ENCODE measurements at places on chromosomes 16 and 17. TPM values are rescaled to one million over a fixed set of nuclear protein-coding genes. Genes with fewer than 3 reads are reported as not detected.

Gene SOX9
- total RNA-seq = 45.2 TPM

Gene GNAO1
- total RNA-seq = 5.5 TPM

Gene OR3A3
- total RNA-seq = not detected

DNA sequence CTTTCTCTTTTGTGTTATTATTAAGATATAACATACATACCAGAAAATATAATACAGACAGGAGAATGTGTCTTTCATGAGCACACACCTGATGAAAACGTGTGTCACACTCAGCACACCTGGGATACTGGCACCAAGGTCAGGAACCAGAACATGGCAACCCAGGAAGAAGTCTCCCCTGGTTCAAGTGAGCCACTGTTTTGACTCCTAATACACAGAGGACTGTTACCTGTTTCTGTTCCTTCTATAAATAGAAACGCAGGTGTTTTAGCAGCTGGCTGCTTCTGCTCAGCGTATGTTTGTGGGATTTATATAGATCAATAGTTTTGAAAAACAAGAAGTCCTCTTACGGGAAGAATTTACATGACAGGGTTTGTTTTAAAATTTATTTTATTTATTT lies 3.5 kb downstream of the SEC14L1 start:
- H3K27me3 ChIP-seq = no peaks in the 10 kb centered on the region
- no peak overlapping the region for H3K27ac ChIP-seq
- peak overlapping the region; percentile 12 for H3K4me3 ChIP-seq
- peaks cover 25% of the 10 kb centered on the region for H3K36me3 ChIP-seq
- no peak for DNase-seq

GRCh38 chr16:30996324-30996984 lies 11.4 kb downstream of the HSD3B7 start:
- H3K4me1 ChIP-seq = peaks cover 36% of the 10 kb centered on the region
- no peaks in the 10 kb centered on the region for H3K36me3 ChIP-seq
- peak overlapping the region; percentile 50 for H3K4me3 ChIP-seq
- no peaks in the 10 kb centered on the region for H3K27me3 ChIP-seq
- DNase-seq = no peak
- peak overlapping the region; percentile 73 for H3K27ac ChIP-seq

- peaks cover 6% of the 10 kb centered on the region for H3K4me1 ChIP-seq
- no peaks in the 10 kb centered on the region for H3K36me3 ChIP-seq
- H3K27me3 ChIP-seq = no peaks in the 10 kb centered on the region
- DNase-seq = no peak
- no peak overlapping the region for H3K4me3 ChIP-seq
- no peak overlapping the region for H3K27ac ChIP-seq
Measured at GRCh38 chr16:78216166-78216745, 116.8 kb downstream of the WWOX start.

GRCh38 chr16:73106329-73107034 lies 58.6 kb upstream of the ZFHX3 start:
- no peaks in the 10 kb centered on the region for H3K4me1 ChIP-seq
- no peak overlapping the region for H3K27ac ChIP-seq
- no peaks in the 10 kb centered on the region for H3K36me3 ChIP-seq
- peaks cover under 1% of the 10 kb centered on the region for H3K27me3 ChIP-seq
- no peak for DNase-seq

DNA sequence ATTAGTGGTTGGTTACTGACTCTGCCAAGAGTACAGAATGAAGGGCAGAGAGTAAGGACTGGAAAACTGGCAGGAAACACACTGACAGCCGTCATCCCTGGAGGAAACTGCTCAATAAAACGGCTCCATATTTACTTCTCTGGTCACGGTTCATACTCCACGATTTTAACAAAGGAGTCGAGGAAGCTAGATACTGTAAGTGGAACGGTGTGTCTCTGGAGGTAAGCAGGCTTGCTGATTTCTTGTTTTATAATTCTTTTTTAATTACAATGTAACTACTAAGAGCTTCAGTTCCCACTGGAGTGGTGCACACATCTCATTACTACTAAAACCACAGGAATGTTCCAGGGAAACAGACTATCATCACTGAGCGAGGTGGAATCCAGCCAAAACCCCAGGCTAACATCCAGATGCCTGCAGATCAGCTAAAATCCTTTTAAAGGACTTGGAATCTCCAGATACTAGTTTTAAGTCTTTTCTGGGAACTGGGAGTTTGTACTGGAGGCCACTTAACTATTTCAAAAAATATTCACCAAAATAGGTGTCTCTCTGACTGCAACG lies 17.8 kb downstream of the SERPINF1 start:
- H3K4me3 ChIP-seq = no peak overlapping the region
- H3K27me3 ChIP-seq = no peaks in the 10 kb centered on the region
- peaks cover 67% of the 10 kb centered on the region for H3K4me1 ChIP-seq
- H3K27ac ChIP-seq = peak overlapping the region; percentile 98

DNA sequence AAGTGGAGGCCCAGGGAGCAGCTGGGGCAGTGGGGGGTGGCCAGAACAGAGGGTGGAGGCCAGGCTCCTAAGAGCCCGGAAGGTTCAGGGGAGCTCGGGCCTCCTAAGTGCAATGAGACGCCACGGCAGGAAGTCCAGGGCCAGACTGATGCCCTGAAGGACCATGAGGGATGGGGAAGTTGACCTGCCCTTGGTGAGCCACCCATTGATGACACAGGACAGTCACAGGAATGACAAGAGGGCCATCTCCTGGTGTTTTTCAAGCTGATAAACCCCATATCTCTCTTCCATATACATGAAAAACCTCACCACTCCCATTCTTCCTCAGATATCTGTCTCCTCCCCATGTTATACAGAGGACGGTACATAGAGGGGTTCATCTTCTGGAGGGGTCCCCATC lies 5.8 kb upstream of the MRPL58 start:
- H3K4me3 ChIP-seq = no peak overlapping the region
- no peak for DNase-seq
- peaks cover 14% of the 10 kb centered on the region for H3K4me1 ChIP-seq
- no peaks in the 10 kb centered on the region for H3K27me3 ChIP-seq

- H3K27ac ChIP-seq = no peak overlapping the region
- no peak overlapping the region for H3K4me3 ChIP-seq
- H3K36me3 ChIP-seq = no peaks in the 10 kb centered on the region
- H3K27me3 ChIP-seq = no peaks in the 10 kb centered on the region
- no peaks in the 10 kb centered on the region for H3K4me1 ChIP-seq
Measured at GRCh38 chr16:65154321-65154720, 32.5 kb upstream of the CDH11 start.

GRCh38 chr17:17141860-17142552 lies 64.1 kb downstream of the PLD6 start:
- peaks cover 20% of the 10 kb centered on the region for H3K4me1 ChIP-seq
- H3K27ac ChIP-seq = no peak overlapping the region
- H3K27me3 ChIP-seq = no peaks in the 10 kb centered on the region
- no peak for DNase-seq
- peaks cover 80% of the 10 kb centered on the region for H3K36me3 ChIP-seq

GRCh38 chr16:68850481-68850880 lies 7.2 kb downstream of the TANGO6 start:
- H3K4me3 ChIP-seq = no peak overlapping the region
- no peaks in the 10 kb centered on the region for H3K27me3 ChIP-seq
- H3K27ac ChIP-seq = no peak overlapping the region

GRCh38 chr17:35614810-35615209 lies 27.7 kb downstream of the AP2B1 start:
- peaks cover 19% of the 10 kb centered on the region for H3K36me3 ChIP-seq
- H3K27me3 ChIP-seq = no peaks in the 10 kb centered on the region
- DNase-seq = no peak
- H3K4me3 ChIP-seq = no peak overlapping the region

DNA sequence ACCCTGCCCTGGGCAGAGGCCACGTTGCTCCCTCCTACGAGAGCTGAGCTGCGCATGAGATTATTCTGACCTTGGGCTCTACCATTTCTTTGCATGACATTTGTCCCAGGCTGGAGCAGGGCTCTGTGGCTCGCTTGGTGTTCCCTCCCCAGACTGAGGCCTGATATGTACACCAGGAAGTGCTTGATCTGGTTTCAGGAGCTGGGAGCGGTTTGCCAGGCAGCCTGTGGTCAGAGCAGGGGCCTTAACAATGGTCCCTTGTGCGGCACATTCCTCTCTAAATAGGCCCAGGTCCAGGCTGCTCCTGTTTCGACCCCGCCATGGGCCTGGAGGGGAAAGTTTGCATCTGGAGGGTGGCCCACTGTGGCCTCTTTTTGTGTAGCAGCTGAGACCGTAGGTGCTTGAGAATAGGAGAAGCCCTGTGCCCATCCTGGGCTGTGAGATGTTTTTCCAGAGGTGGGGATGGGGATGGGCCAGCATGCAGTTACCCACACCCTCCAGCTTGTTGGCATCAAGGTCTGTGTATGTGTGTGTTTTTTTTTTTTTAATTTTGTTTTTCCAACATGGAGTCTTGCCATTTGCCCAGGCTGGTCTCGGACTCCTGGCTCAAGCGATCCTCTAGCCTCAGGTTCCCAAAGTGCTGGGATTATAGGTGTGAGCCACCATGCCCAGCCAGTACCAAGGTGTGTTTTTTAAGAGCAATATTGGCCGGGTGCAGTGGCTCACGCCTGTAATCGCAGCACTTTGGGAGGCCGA lies 253.9 kb downstream of the SEC14L1 start:
- peaks cover 3% of the 10 kb centered on the region for H3K36me3 ChIP-seq
- no peak for DNase-seq
- H3K27ac ChIP-seq = peak overlapping the region; percentile 85
- no peaks in the 10 kb centered on the region for H3K27me3 ChIP-seq
- peaks cover 78% of the 10 kb centered on the region for H3K4me1 ChIP-seq

DNA sequence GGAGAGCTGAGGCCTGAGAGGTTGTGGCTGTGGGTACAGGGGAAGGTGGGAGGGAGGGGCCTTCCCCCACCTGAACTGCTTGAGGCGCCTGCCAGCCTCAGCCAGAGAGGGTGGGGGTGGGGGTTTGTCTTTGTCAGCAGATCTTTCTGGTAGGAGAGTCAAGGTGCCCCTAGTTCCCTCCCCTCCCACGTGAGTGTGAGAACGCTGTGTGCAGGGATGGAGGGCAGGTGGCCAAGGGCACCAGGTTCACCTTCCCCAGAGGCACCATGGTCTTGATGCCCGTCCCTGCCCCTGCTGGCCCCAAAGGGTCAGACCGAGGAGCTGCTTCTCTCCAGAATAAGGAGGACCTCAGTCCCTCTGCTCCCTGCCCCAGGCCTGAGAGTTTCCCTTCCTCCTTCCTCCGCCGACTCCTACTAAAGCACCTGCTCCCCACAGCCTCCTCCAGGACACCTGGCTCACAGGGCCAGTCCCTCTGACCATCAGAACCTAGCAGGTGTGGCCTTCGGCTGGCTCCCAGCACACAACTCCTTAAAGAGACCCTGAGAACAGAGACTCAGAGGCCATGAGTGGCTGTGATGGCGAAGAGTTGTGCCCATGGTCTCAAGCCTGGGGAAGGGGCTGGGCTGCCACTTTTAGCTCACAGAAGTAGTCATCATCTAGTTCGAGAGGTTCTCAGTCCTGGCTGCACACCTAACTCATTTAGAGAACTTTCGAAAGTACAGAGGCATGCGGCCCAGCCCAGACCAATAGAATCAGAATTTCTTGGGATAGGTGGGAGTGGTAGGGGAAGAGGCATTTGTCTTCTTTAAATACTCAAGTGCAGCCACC lies 113.2 kb upstream of the LHX1 start:
- DNase-seq = no peak
- H3K4me3 ChIP-seq = no peak overlapping the region
- no peak overlapping the region for H3K27ac ChIP-seq
- no peaks in the 10 kb centered on the region for H3K36me3 ChIP-seq
- no peaks in the 10 kb centered on the region for H3K4me1 ChIP-seq

- DNase-seq = no peak
- no peaks in the 10 kb centered on the region for H3K27me3 ChIP-seq
- peaks cover 52% of the 10 kb centered on the region for H3K4me1 ChIP-seq
- peaks cover under 1% of the 10 kb centered on the region for H3K36me3 ChIP-seq
- peak overlapping the region; percentile 73 for H3K27ac ChIP-seq
Measured at GRCh38 chr17:42456223-42457106, 2.2 kb upstream of the ATP6V0A1 start.
